AG10803 (cell line): ENCODE measurements at places on chromosomes 12 and 14.

- no peak for DNase-seq
Observed at GRCh38 chr12:91695964-91696363, 449.7 kb downstream of the BTG1 start.

DNA sequence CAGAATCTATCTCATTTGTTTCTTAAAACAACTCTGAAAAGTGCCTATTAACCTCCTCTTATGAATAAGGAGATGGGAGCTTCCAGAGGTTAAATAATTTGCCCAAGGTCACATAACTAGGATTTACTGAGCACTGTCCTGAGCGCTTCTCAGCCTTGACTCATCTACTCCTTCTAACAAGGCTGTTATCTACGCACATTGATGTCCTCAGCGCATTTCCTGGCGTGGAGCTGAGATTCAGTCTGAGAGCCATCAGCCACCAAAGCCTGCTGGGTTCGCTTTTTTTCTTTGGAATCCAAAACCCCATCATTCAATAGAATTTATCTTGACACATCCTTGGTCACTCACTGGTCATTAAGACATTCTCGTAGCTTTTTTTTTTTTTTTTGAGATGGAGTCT lies 29.3 kb downstream of the AK7 start:
- DNase-seq = no peak

DNA sequence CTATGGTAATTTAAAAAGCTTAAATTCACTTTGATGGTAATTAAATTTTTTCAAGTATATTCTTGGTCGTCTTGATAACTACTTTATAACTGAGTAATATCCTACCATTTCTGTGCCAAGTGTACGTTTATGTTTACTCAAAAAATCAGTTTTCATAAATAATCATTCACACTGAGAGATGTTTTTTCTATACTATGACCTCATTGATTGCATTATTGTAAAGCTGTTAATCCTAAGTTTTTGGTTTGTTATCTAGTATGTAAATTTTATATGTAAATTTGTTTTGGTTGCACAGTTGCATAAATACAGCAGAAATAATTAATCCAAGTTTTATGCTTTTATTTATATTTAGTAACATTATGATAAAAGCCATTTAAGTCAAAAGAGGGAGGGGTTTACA lies 196.4 kb upstream of the PRICKLE1 start:
- DNase-seq = no peak

DNA sequence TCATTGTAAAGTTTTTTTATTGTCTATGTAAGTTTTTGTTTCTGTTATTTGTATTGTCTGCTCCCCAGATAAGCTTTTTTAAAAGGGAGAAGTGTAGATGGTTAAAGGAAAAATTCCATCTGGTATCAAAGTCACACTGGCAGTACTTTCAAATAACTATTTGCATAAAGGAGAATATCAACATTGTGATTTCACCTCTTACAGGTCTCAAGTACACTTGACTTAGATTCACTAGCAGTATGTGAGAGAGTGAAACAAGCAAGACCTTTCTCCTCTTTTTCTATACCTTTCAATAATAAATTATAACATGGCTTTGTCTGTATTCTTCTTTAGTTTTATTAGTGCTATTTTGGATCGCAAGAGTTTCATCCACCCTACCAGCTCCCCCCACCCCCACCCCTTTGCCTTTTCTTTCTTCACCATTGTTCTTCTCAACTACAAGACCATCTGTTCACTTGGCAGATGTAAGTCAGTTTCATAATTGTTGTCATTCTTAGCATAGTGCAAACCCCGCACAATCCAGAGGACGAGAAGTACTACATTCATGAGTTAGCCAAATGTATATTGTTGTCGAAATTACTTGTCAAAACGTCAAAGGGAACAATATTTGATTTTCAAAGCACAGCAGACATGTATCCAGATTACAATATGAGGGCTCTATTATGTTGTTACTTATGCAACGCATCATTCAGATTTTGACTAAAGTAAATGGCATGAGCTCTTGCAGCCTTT lies 602.7 kb upstream of the FLRT2 start:
- DNase-seq = peak; percentile 46

GRCh38 chr14:76719666-76720065 lies 41.6 kb upstream of the VASH1 start:
- no peak for DNase-seq

DNA sequence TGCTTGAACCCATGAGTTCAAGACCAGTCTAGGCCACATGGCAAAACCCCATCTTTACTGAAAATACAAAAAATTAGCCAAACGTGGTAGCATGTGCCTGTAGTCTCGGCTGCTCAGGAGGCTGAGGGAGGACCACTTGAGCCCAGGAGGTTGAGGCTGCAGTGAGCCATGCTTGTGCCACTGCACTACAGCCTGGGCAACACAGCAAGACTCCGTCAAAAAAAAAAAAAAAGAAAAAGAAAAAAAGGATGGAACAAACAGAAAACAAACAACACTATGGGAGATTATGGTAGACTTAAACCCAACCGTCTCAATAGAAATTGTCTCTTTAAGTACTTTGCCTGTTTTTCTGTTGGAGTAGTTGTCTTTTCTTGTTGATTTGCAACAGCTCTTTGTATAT lies 36.4 kb downstream of the PYM1 start:
- no peak for DNase-seq
